ENCODE measurements at places on chromosomes 2 and 18.
A peak's percentile ranks its signal among the peaks of the same experiment; 100 is the strongest.

- no peak for DNase-seq
Observed at GRCh38 chr2:64838817-64839216, 150.4 kb upstream of the SLC1A4 start.

DNA sequence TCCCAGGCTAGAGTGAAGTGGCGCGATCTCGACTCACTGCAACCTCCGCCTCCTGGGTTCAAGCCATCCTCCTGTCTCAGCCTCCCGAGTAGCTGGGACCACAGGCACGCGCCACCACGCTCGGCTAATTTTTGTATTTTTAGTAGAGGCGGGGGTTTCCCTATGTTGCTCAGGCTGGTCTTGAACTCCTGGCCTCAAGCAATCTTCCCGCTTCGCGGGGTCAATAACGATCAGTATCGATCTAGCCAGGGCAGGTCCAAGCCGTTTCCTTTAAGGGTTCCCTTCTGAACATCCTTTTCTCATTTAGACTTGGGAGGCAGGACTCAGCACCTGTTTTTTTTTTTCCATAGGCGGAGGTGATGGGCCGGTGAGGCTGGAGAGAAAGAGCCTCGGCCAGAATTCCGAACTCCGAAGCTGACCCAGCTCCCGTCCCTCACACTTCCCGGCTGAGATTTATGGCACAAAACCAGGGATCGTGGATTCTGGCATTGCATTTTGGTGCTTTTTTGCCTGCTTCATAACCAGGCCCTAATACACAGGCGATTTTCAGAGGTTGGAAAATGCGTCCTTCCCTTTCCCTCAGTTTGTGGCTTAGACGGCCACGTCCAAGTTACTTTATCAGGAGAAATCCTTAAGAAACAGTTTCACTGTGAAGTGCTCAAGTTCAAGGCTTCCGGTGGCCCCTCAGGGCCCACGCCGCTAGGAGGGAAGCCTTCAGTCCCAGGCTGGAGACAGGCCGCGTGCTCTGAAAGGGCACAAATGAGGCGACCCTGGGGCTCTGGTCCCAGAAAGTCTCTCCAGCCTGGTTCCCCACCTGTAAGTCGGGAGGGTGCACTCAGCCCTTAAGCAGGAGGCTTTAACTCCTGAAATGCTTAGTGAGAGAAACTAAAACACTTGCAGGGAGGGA is 998 bp upstream of the SLC66A3 start:
- no peak for DNase-seq

- DNase-seq: peak; percentile 74
Observed at GRCh38 chr2:25314514-25315315, 27.0 kb downstream of the DNMT3A start.

DNA sequence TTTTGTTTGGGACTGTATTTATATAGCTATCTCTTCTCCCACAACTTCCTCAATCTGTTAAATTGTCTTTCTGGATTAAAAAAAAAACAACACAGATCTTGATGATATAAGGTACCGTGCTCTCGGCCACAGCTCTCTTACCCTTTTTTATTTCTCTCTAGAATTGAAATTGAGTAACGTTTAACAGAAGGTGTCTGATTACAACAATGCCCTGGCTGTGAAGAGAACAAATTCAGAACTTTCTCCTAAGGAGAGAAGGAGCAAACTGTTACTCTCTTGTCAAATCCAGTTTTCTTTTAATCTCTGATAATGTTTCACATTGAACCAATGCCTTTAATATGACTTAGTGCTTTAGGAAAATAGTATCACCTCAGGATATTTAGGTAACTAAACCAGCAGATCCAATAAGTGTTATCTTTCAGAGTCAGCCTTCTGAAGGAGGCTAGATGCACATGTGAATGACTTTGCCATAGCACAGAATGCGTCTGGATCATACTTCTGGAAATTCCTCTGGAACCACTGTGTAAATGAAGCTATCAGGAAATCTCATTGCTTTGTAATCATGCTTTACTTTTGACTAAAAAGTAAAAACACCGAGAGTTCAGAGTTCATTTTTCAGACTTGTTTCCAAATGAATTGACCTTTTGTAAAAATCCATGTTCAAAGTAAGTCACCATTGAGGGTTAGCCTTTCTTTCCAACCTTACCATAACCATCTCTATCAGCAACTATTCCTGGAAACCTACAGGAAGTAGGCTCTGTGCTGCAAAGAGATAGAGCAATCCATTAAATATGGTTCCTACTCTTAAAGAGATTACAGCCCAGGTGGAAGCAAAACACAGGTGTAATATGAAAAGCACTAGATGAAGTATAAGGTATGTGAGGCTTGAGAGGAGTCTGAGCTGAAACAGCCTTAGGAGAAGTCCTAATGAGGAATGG is 147.0 kb upstream of the OSR1 start:
- DNase-seq: no peak

- no peak for DNase-seq
Observed at GRCh38 chr2:28393114-28393836, 617 bp downstream of the FOSL2 start.

DNA sequence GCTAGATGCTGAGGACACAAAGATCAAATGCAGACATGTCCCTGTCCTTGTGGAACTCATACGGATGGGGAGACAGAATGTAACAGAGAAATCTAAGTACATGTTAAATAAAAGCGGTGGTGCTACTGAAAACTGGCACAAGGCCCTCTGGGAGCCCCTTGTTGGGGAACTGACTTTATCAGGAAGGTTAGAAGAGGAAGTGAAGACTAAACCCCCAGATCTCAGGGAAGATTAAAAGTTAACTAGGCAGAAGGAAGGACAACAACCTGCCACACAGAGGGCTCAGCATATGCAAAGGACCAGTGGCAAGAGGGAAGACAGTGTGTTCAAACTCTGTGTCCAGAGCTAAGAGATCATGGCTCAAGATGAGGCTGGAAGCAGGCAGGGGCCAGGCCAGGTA is 4.8 kb downstream of the CACNB4 start:
- DNase-seq: no peak

DNA sequence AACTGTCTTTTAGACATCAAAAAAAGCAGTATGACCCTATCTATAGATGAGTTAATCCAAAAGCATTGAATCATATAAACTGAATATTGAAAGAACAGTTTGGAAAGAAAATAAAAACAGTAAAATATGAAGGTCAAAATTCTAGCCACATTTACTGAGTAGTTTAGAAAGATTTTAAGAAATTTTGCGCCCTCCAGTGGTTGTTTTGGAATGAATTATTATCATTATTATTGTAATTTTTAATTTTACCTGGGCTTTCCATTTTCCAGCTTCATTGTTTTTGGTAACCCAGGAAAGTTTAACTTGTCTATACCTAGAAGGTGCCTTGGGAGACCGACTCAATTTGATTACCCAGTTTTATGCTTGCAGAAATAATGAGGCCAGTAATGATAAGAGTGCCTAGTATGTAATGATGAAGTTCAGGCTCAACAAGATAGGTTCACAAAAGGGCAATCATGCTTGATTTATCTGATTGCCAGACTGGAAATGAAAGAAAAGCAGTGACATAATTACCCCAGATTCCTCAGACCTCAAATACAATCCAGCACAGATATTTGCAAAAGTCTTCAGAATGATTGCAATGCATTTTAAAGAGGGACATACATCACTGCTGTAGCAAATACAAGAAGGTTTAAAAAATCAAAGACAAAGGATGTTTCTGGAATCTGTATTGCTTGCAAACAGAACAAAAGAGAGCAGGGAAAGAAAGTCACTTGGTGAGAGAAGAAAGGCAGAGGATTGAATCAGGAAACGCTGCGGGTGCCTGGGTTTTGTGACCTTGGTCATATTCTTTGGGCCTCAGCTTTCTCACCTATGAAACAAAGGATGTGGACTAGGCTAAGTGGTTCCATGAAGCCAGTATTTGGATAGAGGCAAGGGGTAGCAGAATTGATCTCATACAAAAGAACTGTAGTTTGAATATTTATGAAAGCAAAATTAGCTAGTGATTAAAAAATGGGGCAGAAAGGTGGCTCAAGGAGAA is 153.8 kb downstream of the MAP2 start:
- peak; percentile 10 for DNase-seq

DNA sequence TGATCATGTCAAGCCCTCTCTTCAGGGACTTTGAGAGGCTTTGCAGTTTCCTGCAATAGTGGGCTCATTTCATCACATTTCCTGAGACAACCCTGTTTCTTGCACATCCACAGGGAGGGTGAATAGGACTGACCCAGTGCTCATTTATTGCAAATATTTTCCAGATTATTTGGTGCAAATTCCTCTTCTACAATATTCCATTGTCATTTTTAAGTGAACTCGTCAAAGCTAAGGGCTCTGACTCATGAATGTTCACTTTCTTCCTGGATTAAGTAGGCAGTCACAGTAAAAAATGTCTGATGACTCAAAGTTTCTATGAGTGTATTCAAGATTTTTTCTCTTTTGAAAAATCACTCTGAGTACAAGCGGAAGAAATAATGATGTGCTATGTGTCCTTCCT is 225.5 kb upstream of the GALNT5 start:
- no peak for DNase-seq

- no peak for DNase-seq
Observed at GRCh38 chr2:163953390-163953907, 217.6 kb upstream of the FIGN start.

DNA sequence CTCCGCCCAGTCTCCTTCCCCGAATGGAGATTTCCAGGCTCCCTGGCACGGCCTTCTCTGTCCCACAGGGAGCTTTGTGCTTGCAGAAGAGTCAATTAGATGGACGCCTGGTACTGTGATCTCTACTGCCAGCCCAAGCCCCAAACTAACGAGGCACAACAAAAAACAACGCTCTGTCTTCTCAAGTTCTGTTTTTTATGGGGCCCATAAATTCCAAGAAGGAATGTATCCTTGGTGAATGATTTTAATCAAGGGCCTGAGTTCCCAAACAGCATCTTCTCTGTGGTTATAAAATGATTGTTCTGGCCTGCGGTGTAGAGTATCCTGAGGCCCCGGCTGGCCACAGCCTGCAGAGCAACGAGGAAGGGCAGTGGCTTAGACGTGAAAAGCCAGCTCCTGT is 219.5 kb downstream of the CLIP4 start:
- DNase-seq: no peak

DNA sequence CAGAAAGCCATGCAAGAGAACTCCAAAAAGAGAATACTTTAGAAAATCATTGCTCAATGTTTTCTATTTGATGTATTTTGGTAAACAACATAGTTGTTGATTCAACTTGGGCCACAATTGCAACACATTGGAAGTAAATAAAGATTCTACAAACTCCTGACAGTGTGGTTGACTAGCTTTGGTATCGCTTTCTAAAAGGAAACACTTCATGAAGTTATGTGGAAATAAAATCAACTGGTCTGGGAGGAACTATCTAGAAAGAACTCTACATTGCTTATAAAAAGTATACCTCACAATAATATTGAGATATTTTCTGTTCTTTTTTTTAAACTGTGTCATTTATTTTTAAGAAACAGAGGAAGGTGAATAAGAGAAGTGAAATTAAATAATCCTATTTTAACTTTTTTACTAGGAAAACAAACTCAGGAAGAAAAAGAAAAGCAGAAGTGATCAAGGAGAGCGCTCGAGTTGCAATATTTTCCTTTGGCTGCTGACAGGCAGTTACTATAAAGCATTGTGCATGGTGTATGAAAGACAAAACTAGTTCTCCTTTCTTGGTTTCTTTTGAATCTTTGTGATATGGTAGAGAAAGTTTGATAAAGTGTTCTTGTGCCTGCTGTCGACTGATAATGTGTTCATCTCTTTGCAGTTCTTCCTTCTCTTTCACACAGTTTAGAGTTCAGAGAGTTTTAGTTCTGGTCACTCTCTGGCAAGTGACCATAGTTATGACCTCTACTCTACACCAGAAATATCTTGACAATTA is 3.0 kb downstream of the DHRS9 start:
- no peak for DNase-seq

GRCh38 chr18:58998401-58999203 is 133.9 kb downstream of the ZNF532 start:
- DNase-seq: no peak
